ENCODE measurements at places on chromosomes 7 and 10. TPM values are rescaled to one million over a fixed set of nuclear protein-coding genes. Genes with fewer than 3 reads are reported as not detected.

FUOM gene
- 56.9 TPM for polyA plus RNA-seq

DNA sequence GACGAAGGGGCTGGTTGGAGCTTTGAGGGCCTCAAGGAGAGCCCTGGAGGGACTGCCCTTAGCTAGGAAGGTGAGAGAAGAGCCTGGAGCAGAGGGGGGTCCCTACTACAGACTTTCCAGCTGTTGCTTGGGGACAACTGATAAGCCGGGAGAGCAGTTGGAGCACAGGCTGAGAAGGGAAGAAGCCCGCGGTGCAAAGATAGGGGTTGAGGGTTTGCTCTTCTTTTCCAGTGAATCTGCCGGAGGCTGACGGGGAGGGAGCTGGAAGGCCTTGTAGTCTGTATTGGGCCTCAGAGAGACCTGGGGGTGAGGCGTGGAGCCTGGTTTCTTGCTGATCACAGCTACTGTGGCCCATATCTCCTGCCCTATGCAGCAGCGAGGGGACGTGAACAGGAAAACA lies 23.7 kb downstream of the CYP26A1 start:
- DNase-seq, result no peak

HERC4 gene
- 43.0 TPM for polyA plus RNA-seq

- DNase-seq, result no peak
Observed at GRCh38 chr7:106588422-106589197, 72.3 kb downstream of the CCDC71L start.

ANKRD61 gene
- polyA plus RNA-seq, result 2.4 TPM

- DNase-seq, result no peak
Observed at GRCh38 chr7:69373171-69374043, 224.9 kb upstream of the AUTS2 start.

PGAM2 gene
- polyA plus RNA-seq, result 4.0 TPM
